Gastroesophageal sphincter (tissue), 4 donors: ENCODE measurements at places on chromosomes 3 and 15.
A peak's percentile ranks its signal among the peaks of the same experiment; 100 is the strongest.

- no peak for ATAC-seq
These were observed 405.9 kb upstream of the TBL1XR1 start for GRCh38 chr3:177603148-177603603.

DNA sequence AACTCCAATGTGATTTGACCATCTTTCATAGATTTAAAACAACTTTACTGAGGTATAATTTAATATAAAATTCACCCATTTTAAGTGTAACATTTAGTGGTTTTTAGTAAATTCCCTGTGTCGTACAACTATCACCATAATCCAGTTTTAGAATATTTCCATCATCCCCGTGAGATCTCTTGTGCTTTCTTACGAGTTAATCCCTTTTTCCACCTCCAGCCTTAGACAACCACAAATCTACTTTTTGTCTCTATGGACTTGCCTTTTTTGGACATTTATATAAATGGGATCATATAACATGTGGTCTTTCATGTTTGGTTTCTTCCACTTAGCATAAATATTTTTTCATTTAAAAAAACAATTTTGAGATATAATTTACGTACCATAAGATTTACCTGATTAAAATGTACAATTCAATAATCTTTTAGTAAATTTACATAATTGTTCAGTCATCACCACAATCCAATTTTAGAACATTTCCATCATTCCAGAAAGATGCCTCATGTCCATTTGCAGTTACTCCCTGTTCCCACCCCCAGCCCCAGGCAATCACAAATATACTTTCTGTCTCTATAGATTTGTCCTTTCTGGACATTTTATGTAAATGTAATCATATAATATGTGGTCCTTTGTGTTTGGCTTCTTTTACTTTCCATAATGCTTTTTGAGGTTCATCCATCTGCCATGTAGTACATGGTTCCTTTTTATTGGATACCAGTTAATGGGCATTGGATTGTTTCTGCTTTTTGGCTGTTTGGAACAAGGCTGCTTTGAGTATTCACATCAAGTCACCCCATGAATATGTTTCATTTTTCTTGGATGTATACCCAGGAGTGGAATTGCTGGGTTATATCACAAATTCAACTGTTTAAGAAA, 3.1 kb downstream of the OXSR1 start:
- no peak for ATAC-seq

GRCh38 chr3:194276768-194277103, 74.4 kb downstream of the CPN2 start:
- no peak for ATAC-seq

GRCh38 chr15:101171954-101172353, 79.9 kb downstream of the CHSY1 start:
- ATAC-seq = no peak

GRCh38 chr3:58158442-58159153, 52.2 kb downstream of the DNASE1L3 start:
- no peak for ATAC-seq

DNA sequence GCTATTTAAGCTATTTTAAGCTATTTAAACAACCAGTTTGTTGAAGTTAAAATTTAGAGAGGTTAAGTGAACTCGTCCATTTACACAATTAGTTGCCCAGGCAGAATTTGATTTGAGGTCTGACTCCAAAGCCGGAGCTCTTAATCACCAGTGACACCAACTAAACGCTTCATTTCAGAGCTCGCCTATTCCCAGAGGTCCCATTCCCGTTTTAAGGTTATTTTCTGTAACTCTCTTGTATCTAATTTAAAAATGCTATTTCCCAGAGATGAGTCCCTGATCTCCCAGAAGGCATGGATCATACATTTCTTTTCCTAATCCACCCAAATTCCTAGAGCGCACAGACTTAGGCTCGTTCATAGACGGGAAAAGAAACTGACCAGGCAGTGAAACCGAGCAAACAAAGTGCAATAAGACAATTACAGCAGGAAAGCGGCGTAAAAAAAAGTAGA, 904 bp upstream of the MCTP2 start:
- no peak for ATAC-seq

DNA sequence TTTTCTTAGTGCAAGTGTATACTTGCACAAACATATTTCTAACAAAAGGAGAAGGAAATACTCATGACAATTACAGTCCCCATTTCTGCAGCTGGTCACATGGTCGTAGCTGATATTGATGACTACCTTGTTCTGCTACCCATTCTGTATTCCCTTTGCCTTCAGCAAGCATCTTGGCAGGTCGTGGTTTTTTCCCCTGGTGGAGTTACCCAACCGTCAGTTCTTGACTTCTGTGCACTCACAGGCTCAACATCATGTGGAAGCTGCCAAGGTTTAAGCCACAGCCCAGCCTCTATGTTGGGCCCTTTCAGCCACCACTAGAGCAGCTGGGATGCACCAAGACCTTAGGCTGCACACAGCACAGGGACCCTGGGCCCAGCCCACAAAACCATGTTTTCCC, 56.1 kb downstream of the VGLL3 start:
- ATAC-seq = no peak

DNA sequence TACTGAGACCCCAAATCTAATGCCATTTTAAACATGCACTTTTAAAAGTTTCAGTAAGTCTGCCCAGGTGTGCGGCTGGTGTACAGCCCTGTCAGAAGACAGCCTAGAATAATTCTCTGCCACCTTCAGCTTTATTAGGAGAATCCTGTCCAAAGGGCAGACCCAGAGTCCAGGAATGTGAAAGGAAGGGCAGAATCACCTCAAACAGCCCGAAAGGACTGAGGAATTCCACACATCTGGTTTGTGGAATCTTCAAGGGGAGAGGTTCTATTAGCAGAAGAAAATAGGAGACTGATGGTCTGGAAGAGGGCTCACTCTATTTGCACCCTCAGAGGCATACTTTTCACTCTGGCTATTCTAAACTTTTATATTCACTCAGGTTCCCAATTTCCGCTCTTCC, 46.6 kb downstream of the TYRO3 start:
- no peak for ATAC-seq

DNA sequence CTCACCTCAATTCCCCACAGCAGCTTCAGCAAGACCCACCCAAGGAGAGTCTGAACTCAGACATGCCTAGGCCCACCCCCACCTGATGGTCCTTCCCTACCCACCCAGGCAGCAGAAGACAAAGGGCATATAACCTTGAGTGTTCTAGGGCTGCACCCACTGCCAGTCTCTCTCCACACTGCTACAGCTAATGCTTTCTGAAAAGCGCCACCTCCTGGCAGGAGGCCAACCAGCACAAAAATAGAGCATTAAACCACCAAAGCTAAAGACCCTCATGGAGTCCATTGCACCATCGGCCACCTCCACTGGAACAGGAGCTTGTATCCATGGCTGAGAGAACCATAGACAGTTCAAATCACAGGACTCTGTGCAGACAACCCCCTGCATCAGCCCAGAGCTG, 11.3 kb upstream of the RPL39L start:
- no peak for ATAC-seq

DNA sequence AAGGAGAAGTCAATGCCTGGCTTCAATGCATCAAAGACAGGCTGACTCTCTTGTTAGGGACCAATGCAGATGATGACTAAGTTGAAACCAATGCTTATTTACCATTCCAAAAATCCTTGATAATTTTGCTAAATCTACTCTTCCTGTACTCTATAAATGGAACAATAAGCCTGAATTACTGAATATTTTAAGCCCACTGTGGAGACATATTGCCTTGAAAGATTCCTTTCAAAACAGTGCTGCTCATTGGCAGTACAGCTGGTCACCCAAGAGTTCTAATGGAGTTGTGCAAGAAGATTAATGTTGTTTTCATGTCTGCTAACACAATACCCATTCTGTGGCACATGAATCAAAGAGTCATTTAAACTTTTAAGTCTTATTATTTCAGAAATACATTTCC, 181.0 kb upstream of the CBLB start:
- no peak for ATAC-seq

DNA sequence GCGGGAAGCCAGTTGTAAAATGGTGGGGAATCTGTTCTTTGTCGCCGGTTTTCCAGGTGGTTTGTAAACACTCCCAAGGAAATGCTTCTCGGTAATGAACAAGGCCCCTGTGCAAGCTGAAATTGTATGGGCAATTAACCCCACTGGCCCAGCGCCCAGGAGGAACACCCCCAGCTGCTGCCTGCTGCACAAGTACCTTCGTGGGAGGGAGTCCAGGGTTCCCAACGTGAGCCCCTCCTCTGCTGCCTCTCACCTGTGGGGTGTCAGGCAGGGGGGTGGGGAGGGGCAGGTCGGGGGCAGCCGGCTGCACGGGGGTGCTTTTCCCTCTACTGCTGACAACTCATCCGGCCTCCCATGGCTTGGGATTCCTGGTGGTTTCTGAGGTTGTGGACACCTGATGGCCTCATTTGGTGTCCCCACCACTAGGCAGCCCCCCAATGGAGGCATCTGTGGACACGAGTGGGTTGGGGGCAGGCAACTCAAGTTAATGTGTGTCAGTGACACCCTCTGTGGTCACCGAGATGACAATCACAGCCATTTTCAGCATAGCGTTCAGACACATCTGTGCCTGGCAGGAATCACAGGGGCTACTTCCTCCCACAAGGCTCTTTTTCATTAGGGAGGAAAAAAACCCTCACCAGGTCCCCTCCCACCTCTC, 35.6 kb upstream of the PRR23E start:
- ATAC-seq = no peak

DNA sequence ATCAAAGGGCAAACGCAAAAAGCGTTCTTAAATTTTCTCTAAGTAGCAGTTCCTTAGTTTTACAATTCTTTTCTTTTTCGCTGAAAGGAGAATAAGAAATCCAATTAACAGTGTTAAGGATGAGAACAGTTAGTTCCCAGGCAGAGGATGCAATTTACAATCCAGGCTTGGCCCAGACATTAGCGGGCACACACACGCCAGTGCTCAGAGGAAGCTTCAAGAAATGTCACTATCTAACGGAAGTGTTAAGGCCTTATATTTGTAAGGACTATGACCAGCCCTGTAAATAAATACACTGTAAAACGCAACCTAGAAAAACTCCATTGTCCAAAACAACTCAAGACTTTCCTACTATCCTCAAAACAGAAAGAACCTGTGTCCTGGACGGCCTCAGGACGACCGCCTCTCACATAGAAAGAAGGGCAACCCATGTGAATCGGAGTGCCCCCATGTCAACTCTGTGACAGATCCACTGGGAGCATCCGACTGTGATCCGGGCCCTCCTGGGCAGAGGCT, 1.3 kb downstream of the ACAP2 start:
- no peak for ATAC-seq

- ATAC-seq = no peak
These were observed 92.6 kb upstream of the SNTN start for GRCh38 chr3:63559884-63560283.

GRCh38 chr3:10516544-10517452, 11.4 kb upstream of the ATP2B2 start:
- no peak for ATAC-seq

DNA sequence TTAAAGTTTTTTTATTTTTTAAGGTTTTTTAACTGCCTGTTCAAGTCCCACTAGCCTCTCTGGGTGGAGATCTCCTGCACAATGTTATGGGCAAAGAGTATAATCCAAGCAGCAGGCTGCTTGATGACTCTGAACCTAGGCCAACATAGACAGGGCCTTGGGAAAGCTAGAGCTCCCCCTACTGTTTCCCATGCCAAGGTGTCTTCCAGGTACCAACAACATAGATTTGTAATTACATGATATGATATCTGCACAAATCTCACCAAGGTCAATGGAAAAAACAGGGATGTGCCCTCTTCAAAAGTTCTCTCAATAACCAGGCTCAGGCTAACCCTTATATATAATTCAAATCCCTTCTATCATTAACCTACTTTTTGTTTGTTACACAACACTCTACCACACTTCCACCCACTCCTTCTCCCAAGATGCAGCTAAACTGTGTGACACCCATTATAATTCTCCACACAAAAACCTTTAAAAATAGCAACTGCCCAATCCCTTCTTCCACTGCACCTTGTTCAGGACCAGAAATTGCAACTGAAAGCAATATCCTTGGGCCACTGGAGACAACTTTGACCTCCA, 43.8 kb downstream of the RBM15B start:
- peak; percentile 80 for ATAC-seq

DNA sequence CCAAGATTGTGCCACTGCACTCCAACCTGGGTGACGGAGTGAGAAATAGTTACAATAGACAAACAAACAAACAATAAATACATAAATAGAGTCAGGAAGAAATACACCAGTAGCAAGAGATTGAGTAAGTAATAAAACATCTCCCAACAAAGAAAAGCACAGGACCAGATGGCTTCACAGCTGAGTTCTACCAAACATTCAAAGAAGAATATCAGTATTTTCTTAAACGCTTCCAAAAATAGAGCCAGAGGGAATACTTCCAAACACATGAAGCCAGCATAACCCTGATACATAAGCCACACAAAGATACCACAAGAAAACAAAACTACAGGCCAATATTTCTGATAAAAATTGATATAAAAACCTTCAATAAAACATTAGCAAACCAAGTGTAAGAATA, 30.7 kb upstream of the IGSF10 start:
- ATAC-seq = no peak

- no peak for ATAC-seq
These were observed 4.9 kb upstream of the ALAS1 start for GRCh38 chr3:52193065-52193464.

DNA sequence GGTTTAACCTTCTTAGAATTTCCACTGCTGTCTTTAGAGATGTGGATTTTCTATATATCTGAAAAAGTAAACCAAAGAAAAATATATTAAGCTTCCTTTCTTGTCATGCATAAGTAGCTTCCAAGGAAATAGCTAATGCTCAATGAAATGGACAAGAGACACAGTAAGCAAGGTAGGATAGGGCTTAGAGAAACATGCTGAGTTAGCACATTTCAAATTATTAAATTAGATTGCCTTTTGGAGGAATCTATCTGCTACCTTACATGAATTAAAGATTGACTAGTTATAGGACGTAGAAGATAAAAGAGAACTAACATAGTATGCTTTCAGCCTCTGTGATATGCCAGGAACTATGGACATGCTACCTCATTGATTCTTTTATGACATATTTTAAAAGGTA, 824.6 kb downstream of the TUSC7 start:
- ATAC-seq = no peak

DNA sequence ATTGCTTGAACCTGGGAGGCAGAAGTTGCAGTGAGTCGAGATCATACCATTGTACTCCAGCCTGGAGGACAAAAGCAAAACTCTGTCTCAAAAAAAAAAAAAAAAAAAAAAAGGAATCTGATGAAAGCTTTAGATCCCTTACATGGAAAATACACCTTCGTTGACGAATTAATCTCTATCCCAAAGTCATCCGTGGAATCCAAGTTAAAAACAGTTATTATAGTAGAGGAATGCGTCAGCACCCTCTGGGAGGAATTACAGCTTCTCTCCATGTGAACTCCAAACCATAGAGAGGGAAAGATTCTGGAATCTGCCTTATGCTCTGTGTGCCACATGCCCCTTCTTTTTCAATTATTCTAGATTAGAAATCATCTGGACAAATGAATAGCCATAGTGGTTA, 192.3 kb upstream of the C2CD4B start:
- ATAC-seq = no peak

DNA sequence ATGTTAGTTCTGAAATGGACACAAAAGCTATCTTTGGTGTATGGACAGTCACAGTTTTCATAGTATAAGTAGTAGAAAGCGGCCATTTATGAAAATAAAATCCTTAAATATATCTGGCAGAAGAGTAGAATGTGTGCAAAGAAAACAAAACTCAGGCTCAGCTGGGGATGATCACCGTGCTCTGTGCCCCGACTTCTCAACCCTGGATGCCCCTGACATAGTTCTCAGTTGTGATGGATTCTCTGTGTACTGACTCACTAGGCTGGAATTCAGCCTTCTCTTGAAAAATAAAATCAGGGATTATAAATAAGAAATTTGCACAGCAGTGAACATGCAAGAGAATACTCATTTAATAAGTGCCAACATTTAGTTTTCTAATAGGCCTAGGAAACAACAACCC, 925.1 kb upstream of the NR2F2 start:
- ATAC-seq = no peak
